ENCODE measurements at places on chromosomes 3 and 15.

- DNase-seq: no peak
These were observed 8.6 kb downstream of the ALS2CL start for GRCh38 chr3:46684891-46685290.

- DNase-seq: no peak
These were observed 21.4 kb downstream of the ARL8B start for GRCh38 chr3:5143464-5143863.

GRCh38 chr3:193896419-193896818 lies 239.5 kb upstream of the HES1 start:
- DNase-seq: no peak

- DNase-seq: no peak
These were observed 152.8 kb downstream of the MEGF11 start for GRCh38 chr15:66100761-66101160.

DNA sequence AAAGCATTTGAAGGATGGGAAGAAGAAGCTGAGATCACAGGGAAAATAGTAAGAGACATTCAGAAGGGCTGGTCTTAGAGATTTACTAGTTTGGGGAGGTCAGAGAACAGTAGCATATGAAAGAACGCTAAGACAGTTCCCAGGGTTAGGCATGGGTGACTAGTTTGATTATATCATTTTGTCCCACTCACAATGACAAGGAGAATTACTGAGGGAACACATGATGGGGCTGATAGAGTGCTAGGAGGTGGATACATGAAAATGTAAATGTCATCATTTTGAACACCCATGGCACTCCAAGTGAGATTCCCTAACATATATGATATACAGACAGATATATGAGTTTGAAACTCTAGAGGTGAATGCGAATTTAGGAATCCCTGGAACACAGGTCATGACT lies 9.3 kb upstream of the TARS3 start:
- no peak for DNase-seq

DNA sequence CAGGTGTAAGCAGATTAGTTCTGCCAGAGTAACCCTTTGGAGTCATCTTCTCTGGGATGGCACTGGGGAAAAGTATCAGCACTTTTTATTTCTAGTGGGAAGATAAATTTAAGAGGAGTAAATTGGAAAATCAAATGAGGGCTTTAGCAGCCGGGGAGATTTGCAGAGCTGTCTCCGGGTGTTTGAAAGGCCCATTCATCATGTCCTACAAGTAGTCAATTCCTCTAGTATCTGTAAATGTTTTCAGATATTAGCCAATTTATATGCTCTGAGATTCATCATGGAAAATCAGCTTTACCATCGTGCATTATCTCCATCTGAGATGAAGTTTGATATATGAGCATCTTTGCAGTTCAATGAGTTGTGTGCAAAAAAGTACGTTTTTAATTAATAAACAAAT lies 93.6 kb downstream of the CDIN1 start:
- no peak for DNase-seq

DNA sequence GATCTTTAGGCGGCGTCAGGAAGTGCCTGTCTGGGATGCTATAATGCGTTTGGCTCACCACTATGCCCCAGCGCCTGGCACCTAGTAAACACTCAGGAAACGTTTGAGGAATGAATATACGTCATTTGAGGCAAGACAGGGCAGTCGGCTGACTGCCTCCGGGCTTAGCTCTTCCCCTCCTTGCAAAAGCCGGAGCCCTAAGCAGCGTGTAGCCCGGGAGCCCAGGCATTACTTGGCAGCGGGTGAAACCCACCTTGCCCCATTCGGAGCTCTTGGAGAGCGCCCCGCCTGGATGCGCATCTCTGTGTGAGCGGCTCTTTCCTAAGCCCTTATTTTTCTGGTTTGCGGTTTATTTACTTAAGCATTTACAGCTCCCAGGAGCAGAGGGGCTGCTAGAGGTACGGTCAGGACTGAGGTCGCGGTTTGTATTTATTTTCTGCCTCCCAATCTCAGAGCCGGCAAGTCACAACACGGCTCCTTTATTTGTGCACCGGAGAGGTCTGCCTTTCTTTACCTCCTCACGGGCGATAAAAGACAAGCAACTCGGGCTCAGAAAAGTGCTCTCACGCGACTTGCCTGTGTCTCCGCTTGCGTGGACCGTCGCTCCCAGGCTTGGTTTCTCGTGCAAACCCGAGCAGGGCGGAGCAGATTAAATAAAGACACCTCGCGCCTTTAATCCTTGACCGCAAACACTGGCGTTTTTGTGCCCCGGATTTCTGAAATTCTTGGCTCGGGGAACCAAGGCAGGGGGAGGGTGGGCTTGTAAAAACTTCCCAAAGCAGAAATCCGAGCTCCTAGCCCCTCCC lies 737 bp upstream of the ITPR1 start:
- no peak for DNase-seq

Data from right renal cortex interstitium (tissue), 3 donors.